Retinal pigment epithelial cell (primary cell): ENCODE measurements at places on chromosomes 2 and 18.

DNA sequence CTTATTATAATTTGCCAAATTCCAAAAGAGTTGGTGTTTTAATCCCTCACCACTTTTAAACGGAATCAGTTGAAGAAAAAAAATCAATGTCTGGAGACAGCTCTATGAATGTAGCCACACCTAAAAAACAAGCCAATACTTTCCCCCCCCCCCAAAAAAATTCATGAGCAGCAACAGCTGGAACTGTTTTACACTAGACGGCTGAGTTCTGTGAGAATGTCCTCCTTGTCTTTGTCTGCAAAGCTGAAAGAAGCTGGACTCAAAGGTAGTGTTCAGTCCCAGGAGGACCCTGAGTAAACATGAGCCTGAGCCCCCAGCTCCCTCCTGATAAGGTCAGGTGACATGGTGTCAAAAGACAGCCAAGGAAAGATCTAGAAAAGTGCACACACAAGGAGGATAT lies 68.2 kb downstream of the ZNF521 start:
- no peak for DNase-seq

DNA sequence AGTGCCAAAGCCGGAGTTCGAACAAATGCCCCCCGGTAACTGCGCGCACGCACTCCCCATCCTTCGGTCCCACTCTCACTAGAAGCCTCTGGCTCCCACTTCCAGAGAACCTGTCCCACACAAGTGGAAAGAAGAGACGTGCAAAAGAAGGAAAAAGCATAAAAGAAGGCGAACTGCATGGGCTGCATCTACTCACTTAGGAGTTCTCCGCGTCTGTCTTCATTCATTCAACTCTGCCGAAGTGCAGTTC lies 312 bp downstream of the NR4A2 start:
- no peak for DNase-seq

DNA sequence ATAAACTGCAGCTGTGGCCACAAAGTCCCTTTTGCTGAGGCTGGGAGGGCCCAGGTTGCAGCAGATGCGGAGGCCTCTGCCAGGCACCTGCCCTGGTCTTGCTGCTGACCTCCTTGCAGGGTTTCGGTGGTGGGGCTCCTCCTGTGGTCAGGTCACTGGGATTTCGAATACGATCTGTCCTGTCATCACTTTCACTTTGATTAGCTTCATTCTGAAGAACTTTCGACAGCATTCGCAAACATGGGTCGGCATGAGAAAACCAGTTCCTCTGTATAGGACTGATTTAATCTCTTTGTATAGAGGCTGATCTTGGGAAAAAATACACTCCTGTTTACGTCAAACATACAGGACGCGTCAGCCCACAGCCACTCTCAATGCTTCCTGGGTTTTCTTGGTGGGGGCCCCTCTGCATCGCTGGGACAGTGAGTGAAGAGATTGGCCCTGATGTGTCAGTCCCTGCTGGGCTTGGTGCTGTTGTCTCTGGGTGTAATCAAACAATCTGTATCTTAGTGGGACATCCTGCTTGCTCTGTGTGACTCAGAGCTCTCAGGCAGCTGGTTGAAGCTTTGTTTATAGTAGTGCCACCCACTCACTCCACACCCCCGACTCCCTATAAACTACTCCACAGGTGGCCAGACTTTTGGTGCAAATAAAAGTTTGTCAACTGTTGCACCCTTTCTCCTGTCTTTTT lies 209.4 kb upstream of the CXCR4 start:
- no peak for DNase-seq

DNA sequence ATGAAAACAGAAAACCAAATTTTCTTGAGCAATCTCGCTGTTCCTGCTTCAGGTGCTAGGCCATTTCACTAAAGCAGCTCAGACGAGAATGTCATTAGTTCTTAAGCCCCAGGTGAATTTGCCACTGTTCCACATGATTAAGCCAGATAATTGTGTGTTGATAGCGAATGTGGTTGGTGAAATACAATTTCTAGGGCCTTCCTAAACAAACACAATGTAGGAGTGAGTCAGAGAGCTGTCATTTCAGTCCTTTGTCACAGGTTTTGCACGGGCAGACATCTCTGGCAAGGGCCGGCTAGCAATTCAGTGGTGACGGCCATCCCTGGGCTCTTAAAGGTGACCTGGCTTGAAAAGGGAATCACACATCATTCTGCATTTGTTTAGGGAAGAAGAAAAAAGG lies 170.7 kb downstream of the TMEM182 start:
- no peak for DNase-seq

- peak; percentile 34 for DNase-seq
Measured at GRCh38 chr2:214856137-214856536, 46.7 kb upstream of the BARD1 start.
